Right lung (tissue), 10 donors: ENCODE measurements at places on chromosomes 4 and X. TPM values are rescaled to one million over a fixed set of nuclear protein-coding genes. Genes with fewer than 3 reads are reported as not detected.

DNA sequence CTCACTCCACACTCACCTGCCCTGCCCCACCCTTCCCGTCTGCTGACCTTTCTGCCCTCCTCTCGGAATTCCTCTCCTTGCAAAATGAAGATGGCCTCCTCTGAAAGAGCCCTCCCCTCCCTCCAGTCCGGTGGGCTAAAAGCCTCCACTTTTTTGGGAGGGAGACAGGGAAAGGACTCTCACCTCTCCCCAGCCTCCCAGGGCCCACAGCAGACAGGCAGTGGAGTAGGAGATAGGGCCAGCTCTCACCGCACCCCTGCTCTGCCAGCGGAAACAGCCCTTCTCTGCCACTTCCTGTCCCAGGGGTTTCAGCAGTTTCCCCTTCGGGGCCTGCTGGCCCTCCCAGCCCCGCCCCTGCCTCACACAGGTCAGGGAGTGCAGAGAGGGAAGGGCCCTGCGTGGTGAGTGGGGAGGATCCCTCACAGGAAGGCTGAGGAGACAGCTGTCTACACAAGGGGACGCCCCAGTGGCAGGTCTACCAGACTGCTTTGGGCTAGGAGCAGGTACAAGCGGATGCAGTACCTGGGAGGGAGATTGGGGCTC is 18.2 kb downstream of the ELF4 start:
- no peak for DNase-seq

DNA sequence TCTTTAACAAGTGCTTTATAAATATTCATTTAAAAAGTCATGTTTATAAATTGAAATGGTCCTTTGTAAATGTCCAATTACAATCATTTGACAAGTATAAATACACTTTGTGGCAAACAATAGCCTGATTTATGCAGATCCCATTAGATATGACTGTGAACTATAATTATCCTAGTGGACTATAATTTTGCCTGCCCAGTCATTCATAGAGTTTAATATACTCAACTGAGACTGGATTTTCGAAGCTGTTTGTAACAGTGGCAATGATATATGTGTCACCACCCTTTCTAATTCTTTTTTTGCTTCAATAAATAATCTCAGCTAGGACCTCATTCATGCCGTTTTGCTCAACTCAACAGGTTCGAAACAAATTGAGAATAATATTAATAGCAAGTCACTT is 732.0 kb downstream of the PCDH18 start:
- DNase-seq, result no peak

DNA sequence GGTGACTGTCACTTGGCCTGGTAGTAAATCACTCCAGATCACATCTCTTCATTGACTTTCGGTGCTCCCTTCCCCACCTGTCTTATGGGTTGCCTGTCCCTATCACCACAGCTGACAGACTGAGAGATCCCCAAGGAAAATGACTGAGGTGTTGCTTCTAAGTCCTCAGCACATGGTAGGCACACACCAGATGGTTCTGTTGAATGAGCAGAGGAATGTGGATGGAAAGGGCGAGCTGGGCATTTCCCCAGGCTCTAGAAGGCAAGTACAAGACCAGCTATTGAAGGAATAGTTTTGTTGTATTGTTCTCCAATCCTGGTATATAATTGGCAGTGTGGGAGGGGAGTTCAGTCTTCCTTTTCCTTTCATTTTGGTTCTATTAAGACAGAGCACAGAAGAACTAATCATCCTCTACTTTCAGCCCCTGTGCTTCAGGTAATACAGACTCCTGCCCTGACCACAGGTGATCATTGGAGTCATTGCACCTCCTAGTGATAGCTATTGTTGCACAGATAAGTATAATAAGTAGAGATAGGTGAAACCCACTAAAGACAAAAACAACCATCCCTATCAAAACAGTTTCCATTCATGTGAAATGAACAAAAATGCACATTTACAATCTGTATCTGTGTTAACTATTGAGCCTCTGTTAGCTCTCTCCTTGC is 158.6 kb downstream of the TRAM1L1 start:
- DNase-seq, result no peak

DNA sequence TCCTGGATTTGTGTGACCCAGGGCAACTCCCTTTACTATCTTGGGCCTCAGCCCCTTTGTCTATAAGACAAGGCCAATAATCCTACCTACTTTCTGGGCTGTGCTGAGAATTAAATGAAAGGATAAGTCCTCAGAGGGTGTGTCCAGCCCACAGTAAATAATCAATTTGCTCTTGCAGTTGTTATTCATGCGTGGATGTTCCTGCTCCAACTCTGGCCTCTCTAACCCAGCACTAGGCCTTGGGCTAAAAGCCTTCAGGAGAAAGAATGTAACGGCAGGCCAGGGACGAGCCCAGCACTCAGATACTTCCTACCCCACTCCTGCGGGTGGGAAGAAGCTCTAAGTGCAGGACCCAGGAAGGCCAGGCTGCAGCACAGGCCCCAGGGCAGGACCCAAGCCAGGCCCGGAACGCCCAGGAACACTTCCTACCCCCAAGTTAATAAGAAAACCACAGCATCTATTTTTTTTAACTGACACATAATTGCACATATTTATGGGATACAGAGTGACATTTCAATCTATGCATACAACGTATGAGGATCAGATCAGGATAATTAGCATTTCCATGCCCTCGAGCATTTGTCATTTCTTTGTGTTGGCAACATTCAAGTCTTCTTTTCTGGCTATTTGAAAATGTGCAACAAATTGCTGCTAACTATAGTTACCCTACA is 179.6 kb upstream of the RBPJ start:
- DNase-seq, result no peak

DNA sequence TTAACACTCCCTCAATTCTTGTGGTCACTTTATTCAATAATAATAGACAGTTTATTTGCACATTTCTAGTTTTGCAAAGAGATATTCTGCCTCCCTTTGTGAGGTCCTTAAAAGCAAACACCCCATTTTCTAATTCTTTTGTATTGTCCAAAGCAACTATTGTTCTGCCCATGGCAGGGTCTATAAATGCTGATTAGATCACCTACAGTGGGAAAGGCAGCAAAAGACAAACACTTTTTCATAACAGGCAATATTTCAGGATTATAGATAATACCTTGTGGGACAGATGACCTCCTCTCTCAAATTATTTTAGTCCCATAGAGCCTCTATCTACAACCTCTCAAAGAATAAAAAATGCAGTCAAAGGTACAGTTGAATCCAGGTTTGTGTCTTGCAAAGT is 28.6 kb downstream of the COMMD8 start:
- DNase-seq, result no peak

DNA sequence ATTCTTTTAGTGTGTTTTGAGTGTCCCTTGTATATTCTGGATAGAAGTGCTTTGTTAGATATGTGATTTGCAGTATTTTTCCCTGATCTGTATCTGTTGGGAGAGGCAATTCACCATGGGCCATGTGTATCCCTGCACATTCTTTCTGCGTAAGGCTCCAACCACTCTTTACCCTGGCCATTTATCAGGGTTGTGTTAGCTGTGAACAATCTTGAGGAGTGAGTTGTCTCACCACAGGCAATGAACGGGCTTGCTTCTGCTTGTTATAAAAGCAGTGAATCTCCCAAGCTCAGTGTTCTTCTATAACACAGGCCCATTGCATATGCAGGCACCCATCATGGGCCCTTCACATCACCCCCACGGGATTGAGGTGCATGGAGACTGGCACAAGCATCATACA is 18.9 kb upstream of the SMIM10 start:
- no peak for DNase-seq

DNA sequence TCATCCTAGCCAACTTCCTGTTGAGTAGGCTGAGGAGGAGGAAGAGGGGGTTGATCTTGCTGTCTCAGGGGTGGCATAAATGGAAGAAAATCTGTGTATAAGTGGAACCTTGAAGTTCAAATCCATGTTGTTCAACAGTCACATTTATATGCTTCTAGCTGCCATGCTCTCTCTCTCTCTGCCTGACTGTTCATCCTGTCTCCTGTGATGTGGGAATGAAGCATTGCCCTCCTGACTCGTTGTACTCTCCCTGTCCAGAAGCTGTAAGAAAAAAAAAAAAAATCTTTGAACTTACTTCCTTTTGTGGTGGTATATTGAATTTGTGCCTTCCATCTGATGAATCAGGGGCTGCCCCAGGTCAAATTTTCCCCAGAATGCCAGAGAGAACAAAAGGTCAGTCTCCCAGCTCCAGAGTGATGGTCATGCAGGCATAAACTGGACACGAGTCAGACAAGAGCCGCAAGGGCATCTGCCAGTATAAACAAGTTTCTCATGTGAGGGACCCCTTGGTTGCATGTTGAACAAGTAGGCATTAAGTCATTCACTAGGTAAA is 257.0 kb downstream of the IDS start:
- DNase-seq, result no peak

DNA sequence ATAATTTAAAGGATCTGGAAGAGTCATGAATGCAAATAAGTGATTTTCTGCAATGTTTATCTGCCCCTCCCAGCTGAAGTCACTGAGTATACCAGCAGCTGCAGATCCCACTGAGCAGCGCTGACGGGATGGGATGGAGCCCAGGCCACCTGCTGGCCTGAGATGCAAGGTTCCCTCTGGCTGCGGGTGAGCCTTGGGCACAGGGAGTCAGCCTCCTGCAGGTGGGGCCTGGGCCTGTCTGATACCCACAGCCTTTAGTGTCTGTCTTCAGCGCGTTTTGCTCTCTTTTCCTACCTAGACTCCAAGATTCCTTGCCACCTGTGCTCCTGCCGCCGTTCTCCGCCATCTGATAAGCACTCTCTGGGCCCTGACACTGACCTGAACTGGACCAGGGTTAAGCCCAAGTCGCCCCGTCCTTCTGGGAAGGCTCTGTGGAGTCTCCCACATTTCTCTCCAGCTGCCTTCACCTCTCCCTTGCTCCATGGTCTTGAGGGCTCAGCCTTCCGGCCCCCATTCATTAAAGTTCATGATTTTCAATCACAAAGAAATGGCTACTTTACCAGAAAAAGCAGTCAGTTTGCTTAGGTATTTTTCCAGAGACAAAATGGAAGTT is 223.1 kb upstream of the FAT1 start:
- DNase-seq, result no peak

GRCh38 chr4:17876943-17877342 is 66.2 kb downstream of the NCAPG start:
- no peak for DNase-seq

- no peak for DNase-seq
Observed at GRCh38 chr4:169051761-169052593, 41.9 kb upstream of the CBR4 start.

- no peak for DNase-seq
Observed at GRCh38 chr4:26001816-26002215, 87.8 kb downstream of the SMIM20 start.

DNA sequence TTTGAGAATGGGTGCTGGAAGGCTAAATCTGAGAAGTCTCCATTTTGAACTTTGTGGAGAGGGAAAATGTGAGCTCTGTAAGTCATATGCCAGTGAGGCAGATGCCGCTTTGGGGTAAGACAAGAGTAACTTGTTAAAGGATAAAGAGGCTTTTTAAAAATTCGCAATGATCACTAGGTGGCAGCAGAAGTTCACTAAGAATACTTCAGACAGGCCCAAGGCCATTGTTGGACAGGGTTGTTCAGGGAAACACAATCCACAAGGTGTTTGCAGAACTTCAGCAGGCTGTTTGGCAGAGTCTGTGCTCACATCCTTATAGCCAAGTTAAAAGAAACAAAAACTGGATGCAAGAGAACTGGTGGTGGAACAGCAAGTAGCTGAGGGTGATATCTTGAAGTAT is 13.7 kb upstream of the PIGA start:
- DNase-seq, result no peak

- no peak for DNase-seq
Observed at GRCh38 chr4:161252520-161253141, 911.2 kb downstream of the FSTL5 start.

CXCL1 gene
- 2.1 TPM for polyA plus RNA-seq

CYSLTR1 gene
- polyA plus RNA-seq, result 2.2 TPM

RNF150 gene
- 14.1 TPM for polyA plus RNA-seq

PPP4R3C gene
- polyA plus RNA-seq, result not detected

ATP1B4 gene
- 0.33 TPM for polyA plus RNA-seq

GLRB gene
- polyA plus RNA-seq, result 8.2 TPM

HGFAC gene
- 0.79 TPM for polyA plus RNA-seq

GRIA3 gene
- polyA plus RNA-seq, result 0.58 TPM

TCEANC gene
- 5.3 TPM for polyA plus RNA-seq

GJB1 gene
- 3.2 TPM for polyA plus RNA-seq

MAGEA12 gene
- polyA plus RNA-seq, result not detected

DGKK gene
- 0.03 TPM for polyA plus RNA-seq
